CD4-positive, alpha-beta T cell (primary cell): ENCODE measurements at places on chromosomes 1 and 21.

GRCh38 chr21:34348890-34349519 lies 14.8 kb upstream of the KCNE2 start:
- no peak for DNase-seq

DNA sequence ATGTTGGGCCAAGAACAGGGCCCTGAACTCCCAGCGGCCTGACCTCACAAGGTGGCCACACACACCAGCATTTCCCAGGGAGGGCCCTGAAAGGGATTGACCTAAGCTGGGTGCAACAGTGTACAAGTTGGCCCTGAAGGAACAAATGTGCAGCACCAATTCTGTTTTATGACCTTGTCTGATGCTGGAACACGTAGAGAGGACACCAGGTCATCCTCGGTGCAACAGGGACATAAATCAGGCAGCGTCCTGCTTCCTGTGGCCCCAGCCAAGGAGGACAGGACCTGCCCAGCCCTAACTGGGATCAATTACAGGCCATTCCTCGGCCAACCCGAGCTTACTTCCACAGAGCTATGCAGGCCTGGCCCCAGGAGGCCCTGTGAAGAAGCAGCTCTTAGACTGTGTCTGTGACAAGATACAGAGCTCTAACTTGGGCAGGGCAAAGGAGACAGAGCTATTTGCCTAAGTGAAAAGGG lies 12.8 kb upstream of the PHC2 start:
- no peak for DNase-seq

- DNase-seq: no peak
Observed at GRCh38 chr1:36705629-36706028, 222.9 kb upstream of the CSF3R start.

DNA sequence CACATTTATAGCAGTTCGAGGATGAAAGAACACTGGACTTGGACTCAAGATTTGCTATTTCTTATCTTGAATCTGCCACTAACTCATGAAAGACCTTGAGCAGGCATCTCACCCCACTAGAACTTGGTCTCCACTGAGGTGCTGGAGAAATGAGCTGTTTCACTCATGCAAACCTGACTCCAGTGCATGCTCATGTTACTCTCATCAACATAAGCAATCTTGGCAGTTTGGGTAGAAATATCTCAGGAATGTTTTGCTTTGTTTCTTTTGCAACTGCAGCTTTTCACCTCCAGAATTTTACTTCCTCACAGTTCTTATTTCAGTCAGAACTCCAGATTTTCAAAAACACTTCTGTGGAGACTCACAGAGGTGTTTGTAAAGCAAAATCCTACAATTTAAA lies 46.2 kb upstream of the DAB1 start:
- no peak for DNase-seq
